ENCODE measurements at places on chromosomes 3 and 15.

- no peak for DNase-seq
These were observed 15.9 kb downstream of the SLC49A4 start for GRCh38 chr3:122810734-122811133.

- DNase-seq: no peak
These were observed 160.1 kb upstream of the STAC start for GRCh38 chr3:36220173-36220572.

DNA sequence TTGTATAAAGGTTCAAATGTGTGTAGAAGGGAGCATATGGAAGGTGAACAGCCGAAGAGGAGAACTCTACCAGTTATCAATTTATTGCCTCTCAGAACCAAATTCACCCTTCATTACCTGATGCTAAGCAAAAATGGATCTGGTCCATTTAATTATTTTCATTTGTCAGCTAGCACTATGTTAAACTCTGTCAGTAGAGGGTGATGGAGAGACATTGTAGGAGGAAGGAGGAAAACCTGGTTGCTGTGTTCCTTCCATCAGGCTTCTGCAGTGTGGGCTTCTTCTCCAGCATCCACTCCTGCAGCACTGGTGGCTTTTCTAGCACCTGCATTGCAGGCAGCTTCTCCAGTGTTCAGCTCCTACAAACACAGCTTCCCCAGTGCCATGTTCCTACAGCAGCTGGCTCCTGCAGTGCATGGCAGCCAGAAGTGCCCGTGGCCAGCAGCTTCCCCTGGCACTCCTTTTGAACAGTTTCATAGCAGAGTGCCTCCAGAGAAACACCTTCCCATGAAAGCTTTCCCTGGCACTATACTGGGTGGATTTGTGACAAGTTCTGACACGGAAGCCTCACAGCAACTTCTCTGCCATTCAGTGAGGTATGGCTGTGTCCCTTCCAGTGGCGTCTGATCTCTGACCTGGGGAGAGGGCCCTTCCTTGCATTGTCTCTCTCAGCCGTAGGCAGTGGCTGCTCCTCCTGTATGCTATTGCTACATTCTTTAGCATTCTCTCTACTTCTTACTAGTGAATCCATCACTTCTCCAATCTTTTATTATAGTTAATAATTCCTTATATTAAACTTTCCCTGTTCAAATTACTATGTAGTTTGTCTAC is 14.6 kb upstream of the IL17RD start:
- DNase-seq: no peak

DNA sequence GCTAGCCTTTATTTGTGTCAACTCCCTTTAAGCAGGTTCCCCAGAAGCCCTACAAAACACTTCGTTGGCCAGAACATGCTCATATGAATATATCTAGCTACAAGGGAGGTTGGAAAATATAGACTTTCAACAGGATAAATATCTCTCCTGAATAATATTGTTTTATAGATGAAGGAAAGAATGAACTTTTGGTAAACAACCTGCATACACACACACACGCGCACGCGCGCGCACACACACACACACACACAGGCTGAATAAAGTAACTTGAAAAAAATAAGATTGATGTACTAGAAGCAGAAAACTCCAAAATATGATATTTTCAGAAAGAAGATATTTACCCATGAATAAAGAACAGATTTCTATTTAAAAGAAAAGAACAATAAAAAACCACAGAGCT is 72.4 kb upstream of the GADL1 start:
- no peak for DNase-seq

DNA sequence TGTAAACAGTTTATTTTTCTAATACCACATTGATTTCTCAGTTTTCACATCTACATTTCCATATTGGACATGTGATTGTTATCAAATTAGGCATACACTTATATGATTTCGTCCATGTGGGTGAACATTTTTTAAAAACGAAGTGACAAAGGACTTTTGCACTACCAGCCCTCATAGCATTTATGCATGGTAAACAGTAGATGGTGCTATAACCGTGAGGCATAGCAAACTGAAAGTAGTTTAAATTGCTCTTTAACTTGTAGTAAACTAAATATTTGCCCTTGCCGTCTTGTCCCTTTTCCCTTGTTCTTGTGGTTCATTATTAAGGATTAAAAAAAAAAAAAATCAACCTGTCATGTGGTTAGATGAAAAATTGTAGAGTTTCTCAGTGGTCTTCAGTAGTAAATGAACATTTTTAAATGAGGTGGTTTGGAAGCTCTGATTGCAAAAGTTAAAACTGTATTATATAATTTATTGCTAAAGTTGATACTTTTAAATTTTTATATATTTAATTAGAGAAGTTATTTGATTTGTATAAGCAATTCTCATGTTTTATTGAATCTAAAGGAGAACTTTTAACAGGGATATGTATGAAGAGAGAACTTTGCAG is 24.0 kb downstream of the STX19 start:
- DNase-seq: no peak

DNA sequence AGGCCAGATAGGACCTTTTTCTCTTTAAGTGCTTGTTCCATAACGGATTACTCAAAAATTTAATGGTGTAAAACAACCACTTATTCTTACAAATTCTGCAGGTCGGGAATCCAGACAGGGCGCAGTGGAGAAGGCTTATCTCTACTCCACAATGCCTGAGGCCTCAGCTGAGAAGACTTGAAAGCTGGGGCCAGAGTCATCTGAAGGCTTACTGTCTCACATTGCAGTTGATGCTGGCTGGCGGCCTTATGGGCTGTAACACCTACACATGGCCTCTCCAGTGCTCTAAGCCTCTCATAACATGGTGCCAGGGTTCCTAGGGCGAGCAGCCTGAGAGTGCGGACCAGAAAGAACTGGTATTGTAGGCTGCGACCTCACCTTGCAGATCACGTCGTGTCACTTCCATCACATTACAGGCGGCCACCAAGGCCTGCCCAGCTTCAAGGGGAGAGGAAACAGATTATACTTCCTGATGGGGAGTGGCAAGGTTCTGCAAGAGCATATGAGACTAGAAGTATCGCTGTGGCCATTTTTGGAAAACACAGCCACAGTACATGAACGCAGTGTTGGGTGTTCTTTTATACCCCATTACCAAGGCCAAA is 32.4 kb downstream of the CMTM7 start:
- no peak for DNase-seq

GRCh38 chr3:147411815-147412241 is 2.7 kb downstream of the ZIC1 start:
- no peak for DNase-seq

- no peak for DNase-seq
These were observed 50.9 kb upstream of the PRICKLE2 start for GRCh38 chr3:64276131-64276530.

- no peak for DNase-seq
These were observed 41.8 kb downstream of the SLC24A1 start for GRCh38 chr15:65663521-65663920.

- DNase-seq: no peak
These were observed 6.2 kb upstream of the MYO1E start for GRCh38 chr15:59378855-59379254.

DNA sequence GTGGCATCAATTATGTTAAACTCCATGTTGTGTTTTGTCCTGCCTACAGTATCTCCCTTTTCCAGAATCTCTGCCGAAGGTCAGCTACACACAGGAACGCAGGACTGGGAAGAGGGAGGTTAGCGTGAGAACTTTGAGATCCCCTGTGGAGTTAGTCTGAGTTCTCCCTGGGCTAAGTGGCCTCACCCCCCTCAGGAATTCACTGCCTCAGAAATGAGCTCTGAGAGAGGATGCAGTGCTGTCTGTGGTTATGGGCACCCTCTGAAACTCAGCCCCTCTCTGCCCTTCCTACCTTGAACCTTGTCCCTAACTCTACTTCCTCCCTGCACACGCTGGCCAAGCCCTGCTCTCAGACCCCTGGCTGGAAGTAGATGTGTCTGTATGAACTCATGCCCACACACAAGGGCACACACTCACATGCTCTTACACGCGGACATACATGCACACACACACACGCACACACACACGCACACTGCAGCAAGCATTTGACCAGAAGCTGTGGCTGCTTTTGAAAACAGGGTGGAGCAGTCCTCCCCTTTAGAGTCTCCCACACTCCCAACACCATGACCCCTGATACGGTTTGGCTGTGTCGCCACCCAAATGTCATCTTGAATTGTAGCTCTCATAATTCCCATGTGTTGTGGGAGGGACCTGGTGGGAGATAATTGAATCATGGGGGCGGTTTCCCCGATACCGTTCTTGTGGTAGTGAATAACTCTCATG is 5.3 kb upstream of the VIPR1 start:
- DNase-seq: no peak

- no peak for DNase-seq
These were observed 29.4 kb upstream of the SLITRK3 start for GRCh38 chr3:165225604-165226003.

DNA sequence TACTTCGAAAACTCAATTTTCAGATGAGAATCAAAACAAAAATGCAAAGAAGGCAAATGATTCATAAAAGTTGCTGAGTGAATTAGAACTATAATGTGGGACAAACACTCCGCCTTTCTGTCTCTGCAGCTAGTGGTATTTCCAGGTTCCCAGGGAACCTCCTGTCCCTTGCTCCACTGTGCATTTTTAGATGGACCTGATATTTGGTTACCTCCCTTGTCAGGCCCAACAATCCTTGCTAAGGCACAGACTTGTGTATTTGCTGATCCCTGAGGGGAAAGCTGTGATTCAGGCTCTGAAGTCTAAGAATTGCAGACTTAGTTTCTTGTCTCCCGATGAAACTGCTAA is 162.7 kb downstream of the LPP start:
- no peak for DNase-seq

DNA sequence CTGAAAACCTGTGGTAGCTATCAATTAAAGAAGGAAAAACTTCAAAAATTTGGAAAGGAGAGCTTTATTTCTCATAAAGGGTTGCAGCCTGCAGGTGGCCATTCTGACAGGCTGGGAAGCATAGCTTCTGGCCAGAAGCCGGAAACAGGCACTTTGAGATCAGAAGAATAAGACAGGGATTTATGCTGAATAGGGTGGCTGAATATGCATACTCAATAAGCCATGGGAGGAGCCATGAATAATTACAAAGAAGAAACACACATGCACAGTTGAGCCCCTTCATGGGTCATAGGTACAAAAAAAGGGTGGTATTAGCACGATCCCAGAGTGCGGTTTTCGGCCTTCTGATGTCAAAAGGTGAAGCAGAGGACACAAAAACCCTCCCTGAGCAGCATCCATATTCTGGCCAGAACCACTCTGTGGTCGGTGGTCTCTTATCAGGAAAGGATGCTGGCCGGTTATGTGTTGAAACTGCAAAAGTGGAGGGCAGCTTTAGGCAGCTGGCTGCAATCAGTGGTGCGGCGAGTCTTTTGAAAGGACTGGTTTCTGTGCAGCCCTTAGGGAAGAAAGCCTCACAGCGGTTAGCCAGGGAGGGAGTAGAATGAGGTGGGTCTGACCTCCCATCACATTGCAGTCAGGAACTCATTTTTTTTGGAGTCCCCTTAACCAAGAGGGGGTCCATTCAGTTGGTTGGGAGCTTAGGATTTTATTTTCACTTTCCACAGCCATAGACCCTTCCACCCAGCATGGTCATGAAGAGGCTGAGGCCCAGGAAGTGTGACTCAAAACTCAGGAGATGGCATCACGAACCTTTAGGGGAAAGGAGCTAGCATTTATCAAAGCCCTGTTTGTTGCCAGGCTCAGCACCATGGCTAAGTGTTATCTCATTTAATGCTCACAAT is 34.7 kb upstream of the CCDC174 start:
- DNase-seq: no peak

DNA sequence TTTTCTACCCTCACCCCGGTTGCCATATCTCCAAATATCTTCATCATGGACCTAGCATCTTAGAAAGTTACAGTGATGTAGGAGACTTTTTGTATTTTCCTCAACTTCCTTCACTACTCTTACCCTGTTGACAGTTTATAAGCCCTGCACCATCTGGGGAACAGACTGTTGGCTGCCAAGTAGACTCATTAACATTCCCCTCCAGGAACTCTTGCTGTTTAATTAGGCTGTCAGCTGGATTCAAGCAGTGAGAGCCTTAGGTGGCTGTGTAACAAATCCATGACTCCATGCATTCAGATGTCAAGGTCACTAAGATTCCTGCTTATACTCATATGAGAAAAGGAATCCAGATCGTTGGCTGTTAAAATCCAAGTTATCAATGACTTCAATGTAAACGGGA is 198.3 kb downstream of the NAALADL2 start:
- DNase-seq: no peak

DNA sequence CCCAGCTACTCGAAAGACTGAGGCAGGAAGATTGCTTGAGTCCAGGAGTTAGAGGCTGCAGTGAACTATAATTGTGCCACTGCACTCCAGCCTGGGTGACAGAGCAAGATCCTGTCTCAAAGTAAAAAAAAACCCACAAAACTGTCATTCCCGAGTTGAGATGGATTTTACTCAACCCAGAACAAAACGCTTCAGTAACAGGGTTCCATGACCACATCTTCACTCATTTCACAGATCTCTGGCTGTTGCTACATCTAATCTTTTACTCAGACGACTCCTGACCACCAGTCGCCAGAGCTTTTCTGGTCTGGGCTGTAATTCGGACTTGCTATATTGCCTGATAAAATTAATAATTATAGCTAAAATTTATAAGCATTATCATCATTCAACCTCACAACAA is 2.4 kb downstream of the DRD3 start:
- DNase-seq: no peak

DNA sequence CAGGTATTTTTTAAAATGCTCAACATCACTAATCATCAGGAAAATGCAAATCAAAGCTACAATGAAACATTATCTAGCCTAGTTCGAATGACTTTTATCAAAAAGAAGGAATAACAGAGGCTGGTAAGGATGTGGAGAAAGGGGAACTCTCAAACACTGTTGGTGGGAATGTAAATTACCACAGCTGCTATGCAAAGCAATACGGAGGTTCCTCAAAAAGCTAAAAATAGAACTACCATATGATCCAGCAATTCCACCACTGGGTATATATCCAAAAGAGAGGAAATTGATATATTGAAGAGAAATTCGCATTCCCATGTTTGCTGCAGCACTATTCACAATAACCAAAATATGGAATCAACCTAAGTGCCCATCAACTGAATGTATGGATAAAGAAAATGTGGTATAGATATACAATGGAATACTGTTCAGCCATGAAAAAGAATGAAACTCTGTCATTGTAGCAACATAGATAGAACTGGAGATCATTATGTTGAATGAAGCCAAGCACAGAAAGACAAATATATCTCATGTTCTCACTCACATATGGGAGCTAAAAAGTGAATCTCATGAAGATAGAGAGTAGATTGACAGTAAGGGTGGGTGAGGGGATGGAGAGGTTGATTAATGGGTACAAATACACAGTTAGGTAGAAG is 19.7 kb upstream of the CLN6 start:
- no peak for DNase-seq

- peak; percentile 28 for DNase-seq
These were observed 102.8 kb downstream of the IL1RAP start for GRCh38 chr3:190616637-190617036.

DNA sequence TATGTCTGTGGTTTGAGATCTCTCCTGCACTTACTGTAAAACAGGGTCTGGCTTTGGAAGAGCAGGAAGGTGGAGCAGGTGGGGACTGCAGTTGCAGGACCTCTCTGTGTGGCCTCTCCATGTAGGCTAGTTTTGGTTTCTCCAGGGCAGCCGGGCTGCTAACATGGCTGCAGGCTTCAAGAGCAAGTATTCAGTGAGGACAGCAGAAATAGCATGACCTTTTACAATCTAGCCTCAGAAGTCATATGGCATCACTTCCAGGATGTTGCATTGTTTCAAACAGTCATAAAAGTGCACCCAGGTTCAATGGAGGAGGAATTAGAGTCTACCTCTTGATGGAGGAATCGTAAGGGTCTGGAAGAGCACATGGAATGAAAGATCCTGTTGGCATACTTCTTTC is 728.7 kb downstream of the NTRK3 start:
- DNase-seq: no peak

Data from stimulated activated CD4-positive, alpha-beta T cell treated with anti-CD3 and anti-CD28 coated beads, Interleukin-15, amount 100 ng/mL, for 24 hours (primary cell).